ENCODE measurements at places on chromosomes 7 and 10.
A peak's percentile ranks its signal among the peaks of the same experiment; 100 is the strongest.

GRCh38 chr10:34320265-34320664 lies 494.8 kb downstream of the PARD3 start:
- DNase-seq, result no peak

GRCh38 chr10:121494296-121494695 lies 103.9 kb downstream of the FGFR2 start:
- DNase-seq, result no peak

GRCh38 chr10:89657302-89657701 lies 12.3 kb upstream of the PANK1 start:
- no peak for DNase-seq

DNA sequence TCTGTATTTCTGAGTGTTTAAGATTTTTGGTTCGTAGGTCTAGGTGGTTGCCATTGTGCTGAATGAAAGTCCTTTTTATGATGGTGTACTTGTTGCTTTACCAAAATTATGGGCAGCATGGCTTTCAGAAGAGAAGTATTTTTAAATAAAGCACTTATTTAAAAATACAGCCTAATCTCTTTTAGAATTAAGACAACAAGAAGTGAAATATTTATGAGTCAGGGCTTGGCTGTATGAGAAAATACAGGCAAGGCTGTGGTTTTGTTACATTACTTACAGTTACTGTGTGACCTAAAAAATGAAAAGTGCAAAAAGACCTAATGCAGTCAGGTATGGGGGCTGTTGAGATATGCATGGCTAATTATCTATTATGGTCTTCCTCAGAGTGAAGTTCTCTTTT lies 185.2 kb upstream of the PPP1R3A start:
- DNase-seq, result no peak

- no peak for DNase-seq
These were observed 88.5 kb downstream of the CREM start for GRCh38 chr10:35215107-35215506.

DNA sequence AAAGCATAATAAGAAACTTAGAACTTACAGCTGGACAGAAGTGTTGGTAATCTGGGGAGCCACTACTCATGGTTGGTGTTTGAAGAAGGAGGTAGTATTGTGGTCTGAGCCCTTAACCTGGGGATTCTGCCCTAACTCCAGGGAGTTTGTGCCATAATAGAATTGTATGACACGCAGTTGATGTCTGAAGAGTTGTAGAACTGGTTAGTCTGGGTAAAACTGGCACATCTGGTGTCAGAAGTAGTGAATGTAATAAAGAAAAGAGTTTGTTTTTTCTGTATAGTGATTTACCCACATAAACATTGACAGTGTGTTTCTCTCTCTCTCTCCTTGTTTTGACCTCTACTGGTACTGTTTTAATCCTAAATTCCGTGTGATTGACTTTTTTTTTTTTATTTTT lies 448.1 kb upstream of the SEMA3D start:
- no peak for DNase-seq

GRCh38 chr7:51019891-51020870 lies 237.5 kb upstream of the GRB10 start:
- no peak for DNase-seq

DNA sequence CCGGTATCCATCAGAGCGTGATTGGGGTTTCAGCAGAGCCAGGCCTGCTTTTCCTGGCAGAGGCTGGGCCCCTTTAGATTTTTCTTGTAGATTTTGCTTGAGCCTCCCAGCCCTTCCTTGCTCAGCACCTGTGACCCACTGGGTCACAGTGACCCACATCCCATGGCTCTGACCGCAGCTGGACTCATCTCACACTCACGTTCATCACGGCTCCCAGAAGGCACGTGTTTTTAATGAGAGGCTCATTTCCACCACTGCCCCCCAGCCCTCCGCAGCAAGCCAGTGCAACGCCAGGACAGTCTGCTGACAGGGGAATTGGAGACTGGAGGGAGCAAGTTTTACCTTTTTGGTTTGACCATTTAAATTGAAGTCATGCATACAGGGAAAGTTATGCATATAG lies 155.7 kb downstream of the CUX1 start:
- DNase-seq, result no peak

GRCh38 chr10:130553826-130554225 lies 417.6 kb downstream of the GLRX3 start:
- no peak for DNase-seq

DNA sequence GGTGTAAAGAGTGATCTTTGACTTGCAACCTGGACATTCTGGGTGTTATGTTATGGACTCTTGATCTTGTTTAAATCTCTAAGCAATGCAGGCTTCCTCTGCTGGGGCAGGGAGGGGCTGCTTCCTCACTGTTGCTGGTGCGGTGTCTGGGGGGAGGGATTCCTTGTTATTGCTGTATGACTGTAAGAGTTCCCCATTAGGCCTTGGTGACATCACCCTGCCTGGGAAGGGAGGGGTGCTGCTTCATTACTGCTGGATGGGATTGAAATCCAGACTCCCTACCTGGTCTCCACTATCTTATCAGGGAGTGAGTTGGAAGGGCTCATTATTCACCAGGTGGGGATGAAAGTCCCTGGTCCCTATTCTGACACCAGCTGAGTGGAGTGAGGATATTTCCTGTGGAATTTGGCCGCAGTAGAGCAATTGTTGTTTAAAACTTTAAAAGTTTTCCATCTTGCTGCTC lies 8.8 kb downstream of the OGDH start:
- DNase-seq, result no peak

- no peak for DNase-seq
These were observed 31.7 kb downstream of the GPR22 start for GRCh38 chr7:107501593-107501992.

DNA sequence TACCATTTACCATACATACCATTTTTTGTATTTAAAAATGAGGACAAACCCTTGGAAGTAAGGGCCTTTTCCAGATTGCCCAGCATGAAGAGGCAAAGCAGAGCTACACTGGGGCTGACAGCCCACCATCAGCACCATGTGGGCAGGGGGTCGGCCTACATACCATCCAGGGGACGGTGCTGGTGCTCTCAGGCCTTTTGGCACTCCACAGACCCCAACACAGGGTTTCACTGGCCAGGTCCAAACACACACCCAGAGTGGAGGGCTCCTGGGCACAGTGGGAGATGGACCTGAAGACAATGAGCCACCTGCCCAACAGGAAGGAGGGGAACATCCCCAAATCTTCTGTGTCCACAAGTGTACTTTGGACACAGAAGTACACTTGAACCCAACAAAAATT lies 69.2 kb upstream of the CAMK2B start:
- DNase-seq, result no peak

GRCh38 chr10:26361971-26362370 lies 76.2 kb upstream of the APBB1IP start:
- DNase-seq, result no peak

- DNase-seq, result peak; percentile 9
These were observed 156.0 kb downstream of the ELFN1 start for GRCh38 chr7:1825897-1826741.

DNA sequence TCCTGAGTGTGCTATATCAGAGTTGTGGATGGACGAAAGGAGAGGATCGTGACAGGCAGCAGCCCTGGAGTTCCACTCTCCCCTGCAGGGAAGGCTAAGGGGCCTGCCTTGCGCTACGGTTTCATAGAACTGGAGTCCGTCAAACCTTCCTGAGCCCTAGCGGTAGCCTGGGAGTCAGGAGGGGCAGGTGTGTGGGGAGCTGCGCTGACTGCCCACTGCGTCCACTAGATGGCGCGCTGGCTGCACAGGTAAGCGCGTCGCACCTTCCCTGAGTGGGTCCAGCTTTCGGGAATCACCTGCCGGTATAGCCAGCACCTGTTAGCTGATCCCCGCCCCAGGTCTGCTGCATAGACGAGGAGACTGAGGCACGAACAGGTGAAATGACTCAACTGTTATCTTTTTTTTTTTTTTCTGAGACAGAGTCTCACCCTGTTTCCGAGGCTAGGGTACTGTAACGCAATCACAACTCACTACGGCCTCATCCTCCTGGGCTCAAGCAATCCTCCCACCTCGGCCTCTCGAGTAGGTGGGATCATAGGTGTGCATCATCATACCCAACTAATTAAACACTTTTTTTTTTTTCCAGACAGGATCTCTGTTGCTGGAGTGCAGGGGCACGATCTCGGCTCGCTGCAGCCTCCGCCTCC lies 20.2 kb upstream of the BAIAP2L1 start:
- peak; percentile 43 for DNase-seq

- DNase-seq, result no peak
These were observed 235.1 kb downstream of the ARHGAP21 start for GRCh38 chr10:24488631-24489030.

- DNase-seq, result no peak
These were observed 5.5 kb downstream of the DNTT start for GRCh38 chr10:96309628-96310320.

DNA sequence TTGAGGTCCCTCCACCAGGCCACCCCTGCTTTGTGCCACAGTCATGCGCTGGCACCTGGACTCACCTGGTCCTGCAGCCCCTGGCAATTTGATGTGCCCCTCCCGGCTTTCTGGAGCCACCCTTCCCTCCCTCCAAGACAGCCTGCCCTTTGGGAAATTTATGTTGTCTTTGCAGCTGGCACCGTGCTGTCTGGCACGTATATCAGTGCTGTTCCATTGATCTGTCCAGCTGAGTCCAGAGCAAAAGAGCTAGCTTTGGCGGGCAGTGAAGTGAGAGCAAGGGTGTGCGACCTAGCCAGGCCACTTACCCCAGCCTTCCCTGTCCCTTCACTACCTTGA lies 5.7 kb downstream of the RARRES2 start:
- no peak for DNase-seq

- no peak for DNase-seq
These were observed 2.1 kb upstream of the TOMM7 start for GRCh38 chr7:22824760-22825159.

DNA sequence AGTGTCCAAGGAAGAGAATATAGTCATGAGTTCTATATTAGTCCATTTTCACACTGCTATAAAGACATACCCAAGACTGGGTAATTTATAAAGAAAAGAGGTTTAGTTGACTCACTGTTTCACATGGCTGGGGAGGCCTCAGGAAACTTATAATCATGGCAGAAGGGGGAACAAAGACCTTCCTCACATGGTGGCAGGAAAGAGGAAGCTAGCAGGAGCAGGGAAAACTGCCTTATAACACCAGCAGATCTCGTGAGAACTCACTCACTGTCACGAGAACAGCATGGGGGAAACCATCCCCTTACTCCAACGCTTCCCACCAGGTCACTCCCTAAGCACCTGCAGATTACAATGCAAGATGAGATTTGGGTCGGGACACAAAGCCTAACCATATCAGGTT lies 139.0 kb upstream of the ZNF438 start:
- DNase-seq, result no peak

- DNase-seq, result no peak
These were observed 55.0 kb downstream of the GBF1 start for GRCh38 chr10:102300278-102300843.

DNA sequence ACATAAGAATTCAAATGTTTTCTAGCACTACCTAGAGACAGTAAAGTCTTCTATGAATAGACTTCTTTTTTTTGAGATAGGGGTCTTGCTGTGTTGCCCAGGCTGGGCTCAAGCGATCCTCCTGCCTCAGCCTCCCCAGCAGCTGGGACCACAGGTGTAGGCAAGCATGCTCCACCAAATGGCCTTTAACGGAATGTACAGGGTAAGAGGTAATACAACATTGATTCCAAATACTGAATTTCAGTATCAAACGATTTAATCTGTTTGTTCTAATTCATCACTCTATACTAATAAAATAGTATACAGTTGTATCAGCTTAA lies 55.8 kb upstream of the NCAPG2 start:
- no peak for DNase-seq

DNA sequence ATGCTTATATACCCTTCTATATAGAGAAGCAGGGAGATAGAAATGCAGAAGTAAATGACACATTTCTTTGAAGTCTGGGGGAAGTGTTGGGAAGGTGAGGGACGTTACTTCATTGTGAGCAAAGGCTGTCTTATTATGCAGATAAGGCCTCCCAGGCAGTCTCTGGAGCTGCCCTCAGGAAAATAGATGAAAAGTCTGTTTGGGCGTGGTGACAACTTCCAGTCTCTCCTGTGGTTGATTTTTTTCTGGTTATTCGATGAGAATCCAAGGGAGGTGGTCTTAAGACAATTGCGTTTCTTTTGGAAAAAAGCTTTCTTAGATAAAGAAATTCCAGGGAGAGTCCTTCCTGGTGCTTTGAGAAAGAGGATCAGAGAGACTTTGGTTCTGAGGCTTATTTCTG lies 84.0 kb downstream of the NEUROD6 start:
- no peak for DNase-seq

- DNase-seq, result no peak
These were observed 14.4 kb downstream of the CCDC6 start for GRCh38 chr10:59891936-59892335.

DNA sequence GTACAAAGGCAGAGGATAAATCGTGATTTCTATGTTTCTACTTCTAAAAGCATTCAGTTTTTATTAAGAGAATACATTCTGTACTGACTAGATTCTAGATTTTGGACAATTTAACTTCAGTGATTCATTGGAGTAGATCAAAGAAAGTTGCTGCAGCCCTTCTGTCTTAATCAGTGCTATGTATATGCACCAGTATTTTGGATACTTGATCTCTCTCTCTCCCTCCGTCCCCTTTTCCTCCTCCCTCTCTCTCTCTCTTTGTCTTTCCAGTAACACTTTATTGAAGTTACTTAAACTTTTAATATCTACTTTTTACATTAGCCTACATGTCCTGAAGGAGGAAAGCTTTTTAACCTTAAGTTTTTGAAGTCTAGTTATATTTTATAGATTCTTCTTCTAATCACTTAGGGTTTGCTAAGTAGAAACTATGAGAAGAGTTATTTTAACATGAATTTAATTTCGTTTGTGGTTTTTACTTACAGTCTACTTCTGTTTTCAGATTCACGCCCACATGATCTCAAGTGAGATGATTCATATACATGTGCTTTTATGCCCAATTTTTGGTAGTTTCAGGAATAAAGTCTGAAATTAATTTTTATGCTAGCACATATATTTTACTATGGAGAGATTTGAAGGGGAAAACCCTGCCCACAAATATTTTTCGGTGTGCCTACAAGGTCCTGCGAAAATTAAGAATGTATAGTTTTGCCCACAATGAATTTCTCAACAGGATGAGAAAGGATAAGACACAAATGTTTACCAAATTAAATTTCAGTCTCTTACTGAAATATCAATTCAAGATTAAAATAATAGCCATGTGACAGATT lies 9.1 kb downstream of the MDFIC start:
- DNase-seq, result no peak

DNA sequence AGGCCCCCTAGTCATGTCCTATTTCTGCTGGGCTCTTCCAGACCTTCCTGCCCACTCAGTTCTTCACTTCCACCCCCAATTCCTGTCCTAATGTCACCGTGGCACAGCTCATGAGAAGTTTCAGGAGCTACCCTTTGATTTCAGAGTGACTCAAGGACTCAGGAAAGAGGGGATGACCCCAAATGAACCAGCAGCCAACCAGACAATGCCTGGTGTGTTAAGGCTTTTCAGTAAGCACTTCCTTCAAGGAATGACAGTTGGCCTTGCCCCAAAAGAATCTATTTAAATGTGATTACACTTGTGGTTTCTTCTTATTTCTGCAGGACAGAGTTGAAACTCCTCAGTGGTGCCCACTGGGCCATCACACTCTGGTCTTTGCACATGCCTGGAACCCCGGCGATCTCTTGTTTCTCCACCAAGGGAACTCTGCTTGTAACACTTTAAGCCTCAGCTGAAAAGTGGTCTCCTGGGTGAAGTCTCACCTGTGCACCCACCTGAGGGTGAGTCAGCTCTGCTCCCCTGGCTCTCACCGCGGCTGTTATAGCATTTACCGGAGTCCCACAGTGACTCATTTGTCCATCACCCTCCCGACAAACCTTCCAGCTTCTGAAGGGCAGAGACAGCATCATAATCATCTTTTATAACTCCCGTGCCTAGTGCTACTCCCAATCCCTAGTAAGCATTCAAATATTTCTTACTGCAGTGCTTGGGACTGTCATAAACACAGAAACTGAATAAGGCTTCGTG lies 123.0 kb upstream of the SVIL start:
- DNase-seq, result no peak
